ENCODE measurements at places on chromosomes 7 and 10.

GRCh38 chr10:103896225-103896624 is 21.8 kb downstream of the STN1 start:
- no peak for DNase-seq

DNA sequence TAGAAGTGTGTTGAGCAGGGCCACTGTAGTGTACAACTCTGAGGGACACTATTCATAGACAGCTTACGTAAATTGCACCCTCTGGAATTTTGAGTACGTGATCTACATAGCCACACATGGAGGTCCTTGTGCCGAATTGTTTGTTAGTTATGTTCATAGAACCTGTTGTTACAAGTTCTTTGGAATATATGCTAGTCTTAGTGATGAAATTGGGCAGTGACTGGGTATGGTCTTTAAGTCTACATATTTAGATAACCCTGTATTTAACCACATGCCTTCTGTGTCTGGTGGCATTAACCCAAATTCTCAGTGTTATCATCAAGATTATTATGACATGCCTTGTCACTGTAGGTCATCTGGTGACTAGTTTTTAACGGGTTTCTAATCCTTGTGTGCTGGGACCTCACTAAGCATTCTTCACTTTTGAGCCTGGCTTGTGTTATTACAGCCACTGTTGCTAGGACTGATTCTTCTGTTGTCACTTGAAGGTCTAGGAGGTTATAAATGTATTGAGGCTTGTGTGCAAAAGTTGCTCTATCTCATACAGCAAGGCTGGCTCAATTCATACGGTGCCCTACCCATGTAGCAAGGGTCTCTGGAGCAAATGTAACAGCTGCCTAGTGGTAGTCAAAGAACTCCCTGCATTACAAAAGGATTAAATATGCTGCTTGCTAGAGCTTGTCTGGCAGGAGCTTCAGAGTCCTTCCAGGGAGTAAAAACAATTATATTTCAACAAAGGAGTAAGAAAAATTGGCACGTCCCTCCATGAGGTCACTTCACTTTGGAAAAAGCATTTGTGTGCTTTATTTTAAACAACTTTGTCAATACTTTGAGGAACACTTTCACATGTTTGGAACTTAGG is 65.4 kb downstream of the CDK14 start:
- no peak for DNase-seq

DNA sequence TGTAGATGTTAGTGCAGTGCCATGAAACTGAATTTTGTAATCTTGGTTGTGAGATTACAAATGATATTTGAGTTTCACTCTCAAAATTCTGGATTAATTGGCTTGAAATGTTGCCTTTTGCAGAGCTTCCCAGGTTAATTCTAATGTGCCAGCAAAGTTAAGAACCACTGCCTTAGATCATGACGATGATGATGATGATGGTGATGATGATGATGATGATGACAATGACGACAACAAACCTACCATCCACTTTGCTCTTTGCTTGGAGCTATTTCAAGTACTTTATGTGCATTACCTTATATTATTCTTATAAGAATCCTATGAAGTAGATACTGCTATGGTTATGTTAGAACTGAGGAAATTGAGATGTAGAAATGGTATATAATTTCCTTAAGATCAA is 261.6 kb downstream of the CNTNAP2 start:
- no peak for DNase-seq

DNA sequence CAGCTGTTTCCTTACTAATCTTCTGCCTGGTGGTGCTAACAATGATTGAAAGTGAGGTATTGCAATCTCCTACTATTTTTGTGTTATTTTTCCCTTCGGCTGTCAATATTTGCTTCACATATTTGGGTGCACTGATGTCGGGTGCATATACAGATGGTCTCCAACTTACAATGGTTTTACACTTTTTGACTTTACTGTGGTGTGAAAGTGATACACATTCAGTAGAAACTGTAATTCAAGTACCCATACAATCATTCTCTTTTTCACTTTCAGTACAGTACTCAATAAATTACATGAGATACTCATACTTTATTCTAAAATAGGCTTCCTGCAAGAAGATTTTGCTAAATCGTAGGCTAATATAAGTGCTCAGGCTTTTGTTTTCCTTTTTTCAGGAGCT is 73.2 kb downstream of the RNF216 start:
- DNase-seq = no peak

DNA sequence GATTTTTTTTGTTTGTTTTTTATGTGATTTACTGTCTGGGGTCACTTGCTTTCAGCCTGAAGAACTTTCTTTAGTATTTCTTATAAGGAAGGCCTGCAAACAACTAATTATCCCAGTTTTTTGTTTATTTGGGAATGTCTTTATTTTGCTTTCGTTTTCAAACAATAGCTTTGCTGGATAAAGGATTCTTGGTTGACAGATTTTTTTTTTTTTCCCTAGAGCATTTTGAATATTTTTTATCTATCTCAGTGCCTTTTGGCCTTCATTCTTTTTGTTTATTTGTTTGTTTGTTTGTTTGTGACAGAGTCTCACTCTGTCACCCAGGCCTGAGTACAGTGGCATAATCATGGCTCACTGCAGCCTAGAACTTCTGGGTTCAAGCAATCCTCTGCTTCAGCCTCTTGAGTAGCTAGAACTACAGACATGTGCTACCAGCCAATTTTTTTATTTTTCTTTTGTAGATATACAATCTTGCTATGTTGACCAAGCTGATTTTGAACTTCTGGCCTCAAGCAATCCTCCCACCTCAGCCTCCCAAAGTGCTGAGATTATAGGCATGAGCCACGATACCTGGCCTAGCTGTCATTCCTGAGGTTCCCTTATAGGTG is 46.3 kb upstream of the FZD9 start:
- DNase-seq = no peak

GRCh38 chr7:13278020-13278419 is 590.6 kb downstream of the ARL4A start:
- no peak for DNase-seq

GRCh38 chr7:154424350-154424749 is 372.2 kb downstream of the DPP6 start:
- no peak for DNase-seq

- DNase-seq = no peak
These were observed 11.8 kb downstream of the OSBPL3 start for GRCh38 chr7:24968165-24968564.

- DNase-seq = no peak
These were observed 6.0 kb upstream of the ZDHHC4 start for GRCh38 chr7:6571160-6571779.

- DNase-seq = no peak
These were observed 13.1 kb downstream of the SDHAF3 start for GRCh38 chr7:97130417-97131139.

DNA sequence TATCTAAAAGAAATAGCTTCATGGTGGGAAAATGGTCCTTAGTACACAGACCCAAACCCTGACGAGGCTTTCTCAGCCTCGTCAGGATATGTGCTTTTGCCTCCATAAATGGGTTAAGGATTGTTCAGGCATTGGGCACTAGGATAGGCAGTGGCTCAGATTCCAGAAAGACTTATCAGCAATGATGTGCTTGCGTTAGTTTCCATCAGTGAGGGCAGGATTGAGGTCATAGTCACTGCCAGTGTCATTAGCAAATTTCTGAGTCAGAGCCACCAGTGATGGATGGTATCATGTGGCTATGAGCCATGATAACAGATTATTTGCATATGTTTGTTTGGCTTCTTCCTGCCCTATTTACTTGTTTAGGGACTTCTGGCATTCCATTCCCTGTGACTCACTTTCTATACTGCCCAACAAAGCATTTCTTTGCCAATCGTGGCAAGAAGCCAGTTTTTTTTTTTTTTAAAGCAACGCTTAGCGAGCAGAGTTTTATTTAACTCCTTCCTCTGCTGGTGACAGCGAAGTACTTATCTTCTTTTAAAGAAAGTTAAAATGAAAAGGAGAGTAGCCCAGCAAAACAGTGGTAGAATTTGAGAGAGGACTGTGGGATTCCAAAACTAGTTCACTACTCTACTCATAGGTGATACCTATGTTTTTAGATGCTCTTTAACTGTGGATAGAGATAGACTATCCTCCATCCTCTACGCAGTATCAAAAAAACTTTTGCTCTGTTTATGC is 44.4 kb downstream of the MYPN start:
- DNase-seq = no peak
